Activated CD8-positive, alpha-beta memory T cell treated with anti-CD3 and anti-CD28 coated beads, Interleukin-2, amount 10 ng/mL, durations not matched to agents 7 days and 5 days (primary cell): ENCODE measurements at places on chromosomes 1 and 21. TPM values are rescaled to one million over a fixed set of nuclear protein-coding genes. Genes with fewer than 3 reads are reported as not detected.

DNA sequence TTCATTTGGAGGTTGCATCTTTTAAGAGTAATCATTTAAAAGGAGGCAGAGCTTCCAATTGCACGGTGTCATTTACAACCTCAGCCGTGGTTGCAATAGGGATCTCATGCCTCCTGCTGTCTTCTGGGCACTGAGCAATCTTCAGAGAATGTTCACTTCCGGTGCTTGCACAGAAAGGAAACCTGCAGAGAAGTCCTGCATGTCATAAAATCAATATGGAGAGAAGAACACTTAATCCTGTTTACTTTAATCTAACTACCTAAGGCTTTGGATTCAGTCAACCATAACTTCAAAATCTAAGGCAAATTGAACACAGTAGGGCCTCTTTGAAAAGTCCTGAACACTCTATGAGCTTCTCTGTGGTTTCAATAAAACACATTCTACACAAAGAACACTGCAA lies 11.3 kb upstream of the MAP10 start:
- peak; percentile 45 for DNase-seq

DNA sequence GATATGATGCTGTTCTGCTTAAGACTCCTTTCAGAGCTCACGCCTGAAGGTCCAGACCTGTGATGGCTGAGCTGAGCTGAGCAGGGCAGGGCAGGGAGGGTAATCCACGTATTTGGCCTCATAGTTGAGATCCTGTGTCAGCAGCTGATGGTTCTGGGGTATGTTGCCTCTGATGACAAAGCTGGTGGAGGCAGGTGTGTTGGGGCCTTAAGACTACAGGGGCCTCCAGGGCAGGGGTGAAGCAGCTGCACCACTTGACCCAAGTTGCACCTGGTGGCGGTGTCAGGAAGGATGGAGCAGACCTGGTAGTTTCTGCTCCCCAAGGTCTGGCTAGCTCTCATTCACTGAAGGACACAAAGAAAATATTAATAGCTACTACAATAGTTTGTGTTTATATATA lies 57.0 kb downstream of the FCRL5 start:
- no peak for DNase-seq

DNA sequence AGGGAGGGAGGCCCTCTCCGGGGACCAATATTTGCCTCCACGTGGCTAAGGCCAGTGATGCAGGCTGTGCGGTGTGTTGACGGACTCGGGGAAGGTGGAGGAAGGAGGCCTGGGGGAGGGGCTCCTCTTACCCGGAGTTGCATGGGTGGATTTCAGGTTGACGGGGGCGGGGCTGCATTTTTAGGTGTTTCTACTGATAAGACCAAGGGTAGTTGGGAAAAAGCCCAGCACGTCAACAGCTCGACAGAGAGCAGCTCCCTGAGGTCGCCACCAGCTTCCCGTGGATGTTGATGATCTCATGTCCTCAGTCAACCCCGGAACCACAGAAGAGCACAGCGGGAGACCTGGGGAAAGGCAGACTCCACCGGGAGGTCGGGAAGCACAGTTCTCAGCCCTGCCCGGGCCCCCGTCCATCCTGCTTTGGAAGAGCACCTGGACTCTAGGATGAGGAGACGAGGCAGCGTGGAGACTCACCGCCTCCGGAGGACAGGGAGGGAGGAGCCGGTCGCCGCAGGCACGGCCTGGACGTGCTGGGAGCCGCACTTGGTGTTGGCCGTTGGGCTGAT lies 32.9 kb upstream of the COL6A1 start:
- DNase-seq = no peak

FAM3B gene
- not detected for total RNA-seq

FCRL4 gene
- not detected for total RNA-seq

DNA sequence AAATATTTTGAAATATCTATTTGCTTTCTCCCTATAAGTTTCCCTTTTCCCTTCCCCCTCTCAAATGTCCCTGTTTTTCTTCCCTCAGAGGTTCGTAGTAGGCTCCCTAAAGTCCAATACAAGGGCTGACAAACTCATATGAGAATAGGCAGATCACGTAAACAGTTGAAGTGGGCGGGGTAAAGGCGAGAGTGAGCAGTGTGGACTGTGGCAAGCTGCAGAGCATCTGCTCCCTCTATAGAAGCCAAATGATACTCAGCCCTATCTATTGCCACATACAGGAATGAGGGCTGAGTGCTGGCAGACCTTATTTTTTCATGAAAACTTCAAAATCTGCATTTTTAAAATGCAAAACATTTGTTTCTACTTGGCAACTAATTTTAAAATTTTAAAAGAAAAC lies 26.3 kb downstream of the PRDX6 start:
- DNase-seq = no peak
